Activated T-cell treated with anti-CD3 and anti-CD28 coated beads, Interleukin-2, amount 50 U/mL, for 72 hours (primary cell): ENCODE measurements at places on chromosomes 1 and 21.

DNA sequence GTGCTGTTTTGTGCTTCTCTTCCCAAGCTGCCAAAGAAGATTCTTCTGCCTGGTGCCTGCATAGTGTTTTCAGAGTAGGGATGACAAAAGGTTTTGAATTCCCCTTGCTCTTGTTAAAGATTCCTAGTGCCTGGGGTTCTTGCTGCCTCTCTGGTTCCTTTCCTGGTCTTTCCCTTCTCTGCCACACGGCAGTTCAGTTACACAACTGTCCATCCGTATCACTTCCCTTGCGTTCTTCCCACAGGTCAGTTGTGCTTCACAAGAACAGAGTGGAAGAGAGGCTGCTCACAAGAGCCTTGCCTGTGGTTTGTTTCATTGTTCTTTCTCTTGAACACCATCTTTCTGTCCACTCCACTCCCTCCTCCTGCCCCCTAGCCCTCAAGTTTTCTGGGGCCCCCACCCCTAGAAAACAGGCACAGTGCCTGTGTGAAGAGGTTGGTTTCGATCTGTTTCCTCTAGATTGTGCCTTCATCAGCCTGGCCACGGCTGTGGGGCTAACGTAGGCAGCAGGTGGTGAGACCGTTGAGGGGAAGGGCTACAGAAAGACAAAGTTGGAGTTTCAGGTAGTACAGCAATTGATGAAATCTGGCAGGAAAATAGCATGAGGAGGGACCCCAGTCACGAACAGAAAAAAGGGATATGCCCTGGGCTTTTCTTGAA lies 5.8 kb downstream of the VASH2 start:
- DNase-seq = no peak

- DNase-seq = no peak
Measured at GRCh38 chr1:51303751-51304251, 26.6 kb downstream of the TTC39A start.

- DNase-seq = no peak
Measured at GRCh38 chr1:119981496-119981895, 85.2 kb upstream of the ADAM30 start.

GRCh38 chr1:167081594-167082156 lies 8.5 kb downstream of the GPA33 start:
- no peak for DNase-seq

DNA sequence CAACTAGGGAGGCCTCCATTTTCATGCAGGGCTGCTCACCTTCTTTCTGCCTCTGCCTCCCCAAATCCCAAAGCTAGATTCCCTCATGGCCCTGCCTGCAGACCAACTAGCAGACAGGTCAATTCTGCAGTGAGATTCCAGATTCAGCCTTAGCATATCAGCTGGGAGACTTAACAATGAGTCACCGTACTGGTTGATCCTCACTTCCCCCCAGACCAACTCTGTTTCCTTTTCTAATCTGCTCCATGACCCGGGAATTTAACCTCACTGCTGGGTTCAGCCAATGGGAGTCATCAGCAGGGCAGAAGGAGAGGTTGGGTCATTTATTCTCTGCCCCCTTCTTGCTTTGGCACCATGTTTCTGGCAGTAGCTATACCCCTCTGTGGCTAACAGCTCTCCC lies 140.6 kb upstream of the GRIK3 start:
- no peak for DNase-seq

DNA sequence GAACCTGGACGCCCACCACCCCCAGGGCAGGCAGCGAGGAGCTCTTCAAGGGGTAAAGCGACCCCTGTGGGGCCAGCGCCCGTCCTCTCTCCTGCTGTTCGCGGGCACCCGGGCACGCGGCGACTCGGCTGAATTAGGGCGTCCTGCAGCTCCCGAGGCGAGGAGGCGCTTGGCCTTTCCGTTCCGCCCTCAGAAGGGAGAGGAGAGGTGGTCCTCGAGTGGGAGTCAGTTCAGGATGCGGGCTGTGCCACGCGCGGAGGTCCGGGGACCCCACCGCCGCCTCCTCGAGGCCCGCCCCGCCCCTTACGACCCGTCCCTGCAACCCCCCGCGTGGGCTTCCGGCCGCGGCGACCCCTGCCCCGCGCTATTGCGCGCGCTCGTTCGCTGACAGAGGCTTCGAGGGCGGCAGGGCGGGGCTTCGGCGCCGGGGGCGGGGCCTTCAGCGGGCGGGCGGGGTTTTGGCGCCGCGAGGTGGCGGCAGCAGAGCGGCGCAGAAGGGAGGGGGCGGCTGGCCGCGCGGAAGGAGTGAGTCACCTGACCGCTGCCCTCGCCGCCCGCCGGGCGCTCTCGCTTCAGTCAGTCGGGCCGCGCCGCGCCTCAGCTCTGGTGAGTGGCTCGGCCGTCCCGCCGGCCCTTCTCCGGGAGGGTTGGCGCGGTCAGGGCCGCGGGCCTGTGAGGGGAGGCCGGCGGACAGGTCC lies at the start of gene BACH1:
Gene BACH1 (plus strand): TSS at position 575 of the 698 bp plus-strand sequence. CDS start 22,359 bp downstream, outside the sequence.
- peak; percentile 93 for DNase-seq

GRCh38 chr1:185821612-185822385 lies 87.6 kb downstream of the HMCN1 start:
- DNase-seq = no peak

GRCh38 chr1:42686418-42686817 lies 4.2 kb downstream of the YBX1 start:
- no peak for DNase-seq

- DNase-seq = no peak
Measured at GRCh38 chr1:240232530-240232929, 140.8 kb downstream of the FMN2 start.

- DNase-seq = no peak
Measured at GRCh38 chr1:171513743-171514142, 28.4 kb downstream of the PRRC2C start.

DNA sequence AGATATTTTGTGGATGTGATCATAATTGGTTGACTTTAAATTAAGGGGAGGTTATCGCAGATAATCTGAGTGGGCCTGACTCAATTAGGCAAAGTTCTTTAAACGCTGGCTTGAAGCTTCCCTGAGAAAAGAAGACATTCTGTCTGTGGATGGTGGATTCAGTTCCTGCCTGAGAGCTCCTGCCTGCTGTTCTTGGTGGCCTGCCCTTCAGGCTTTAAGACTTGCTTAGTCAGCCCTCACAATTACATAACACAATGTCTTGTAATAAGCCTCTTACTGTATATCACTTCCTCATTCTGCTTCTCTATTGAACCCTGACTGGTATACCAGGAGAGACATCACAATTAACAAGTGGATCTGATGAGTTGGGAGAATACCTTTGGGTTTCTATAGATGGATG lies 50.2 kb downstream of the KCNJ6 start:
- DNase-seq = no peak

DNA sequence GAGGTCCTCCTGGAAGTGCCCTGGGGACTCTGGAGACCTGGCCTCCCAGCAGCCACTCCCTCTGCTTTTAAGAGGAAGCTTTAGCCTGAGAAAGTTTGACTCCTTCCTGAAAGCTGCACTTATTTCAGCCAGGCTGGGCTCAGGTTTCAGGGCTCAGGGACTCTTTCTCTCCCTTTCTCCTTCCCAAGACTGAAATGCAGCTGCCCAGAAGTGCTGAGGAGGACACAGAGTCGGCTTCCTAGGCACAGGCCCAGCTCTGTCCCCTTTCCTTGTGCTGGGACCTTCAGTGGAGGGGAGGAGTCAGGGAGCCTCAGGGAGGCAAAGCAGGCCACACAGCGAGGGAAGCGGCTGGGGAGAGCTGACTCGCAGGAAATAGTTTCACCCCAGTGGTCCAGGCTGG lies 137.3 kb downstream of the NAV1 start:
- no peak for DNase-seq

DNA sequence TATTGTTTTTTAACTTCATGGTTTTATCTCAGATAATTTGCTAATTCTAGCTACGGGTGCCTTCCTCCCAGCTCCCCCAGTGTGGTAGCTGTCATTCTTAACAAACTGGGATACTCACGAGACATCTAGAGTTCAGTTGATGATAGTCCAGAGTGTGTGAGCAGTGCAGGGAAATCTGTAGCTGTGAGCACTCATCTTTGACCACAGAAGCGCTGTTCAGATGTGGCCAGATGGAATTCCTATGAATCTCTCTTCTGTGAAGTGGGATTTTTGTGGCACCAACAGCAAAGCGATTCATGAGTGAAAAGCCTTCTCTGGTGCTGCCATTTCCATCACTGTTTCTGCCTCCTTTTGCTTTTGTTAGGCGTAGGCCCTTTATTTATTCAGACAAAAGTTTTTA lies 125.1 kb downstream of the NFIA start:
- no peak for DNase-seq

DNA sequence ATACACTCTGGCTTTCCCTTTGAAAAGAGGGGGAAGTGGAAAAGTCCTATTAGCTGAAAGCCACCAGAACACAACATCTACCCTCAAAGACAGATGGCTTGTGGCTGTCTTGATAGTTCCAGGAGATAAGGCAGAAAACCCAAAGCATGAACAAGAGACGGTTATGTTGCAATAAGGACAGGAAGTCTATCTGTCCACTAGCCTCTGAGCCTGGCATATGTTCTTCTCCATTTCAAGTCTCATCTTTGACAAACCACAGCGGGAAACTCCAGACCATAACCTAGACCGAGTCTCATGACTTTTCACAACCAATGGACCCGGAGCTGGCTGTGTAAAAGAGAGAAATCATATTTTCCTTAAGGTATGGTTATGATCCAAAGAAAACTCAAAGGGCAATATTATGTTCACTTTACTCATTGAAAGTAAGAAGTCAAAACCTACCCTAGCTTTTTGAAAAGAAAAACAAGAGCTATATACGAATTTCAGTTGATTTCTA lies 33.8 kb downstream of the DUSP10 start:
- DNase-seq = peak; percentile 77

- no peak for DNase-seq
Measured at GRCh38 chr1:168202941-168203654, 22.7 kb upstream of the SFT2D2 start.

- DNase-seq = no peak
Measured at GRCh38 chr1:46742069-46742468, 23.2 kb upstream of the EFCAB14 start.

GRCh38 chr1:246160374-246160773 lies 346.7 kb downstream of the SMYD3 start:
- no peak for DNase-seq

DNA sequence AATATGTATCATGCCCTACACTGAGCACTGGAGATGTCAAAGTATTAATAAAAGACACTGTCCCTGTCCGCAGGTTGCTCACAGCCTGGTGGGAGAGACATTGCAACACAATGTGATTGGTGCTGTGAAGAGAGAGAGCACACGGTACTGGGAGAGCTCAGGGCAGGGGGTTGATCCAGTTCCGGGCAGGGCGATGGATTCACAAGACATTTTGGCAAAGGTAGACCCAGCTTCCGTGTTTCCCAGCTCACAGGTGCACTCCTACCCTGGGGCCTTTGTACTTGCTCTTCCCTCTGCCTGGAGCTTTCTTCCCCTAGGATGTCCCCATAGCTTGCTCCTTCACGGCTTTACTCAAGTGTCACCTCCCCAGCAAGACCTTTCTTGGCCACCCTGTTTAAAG lies 1.4 kb downstream of the PLA2G5 start:
- DNase-seq = no peak

- DNase-seq = peak; percentile 8
Measured at GRCh38 chr1:94418664-94419655, 771 bp downstream of the ABCD3 start.

DNA sequence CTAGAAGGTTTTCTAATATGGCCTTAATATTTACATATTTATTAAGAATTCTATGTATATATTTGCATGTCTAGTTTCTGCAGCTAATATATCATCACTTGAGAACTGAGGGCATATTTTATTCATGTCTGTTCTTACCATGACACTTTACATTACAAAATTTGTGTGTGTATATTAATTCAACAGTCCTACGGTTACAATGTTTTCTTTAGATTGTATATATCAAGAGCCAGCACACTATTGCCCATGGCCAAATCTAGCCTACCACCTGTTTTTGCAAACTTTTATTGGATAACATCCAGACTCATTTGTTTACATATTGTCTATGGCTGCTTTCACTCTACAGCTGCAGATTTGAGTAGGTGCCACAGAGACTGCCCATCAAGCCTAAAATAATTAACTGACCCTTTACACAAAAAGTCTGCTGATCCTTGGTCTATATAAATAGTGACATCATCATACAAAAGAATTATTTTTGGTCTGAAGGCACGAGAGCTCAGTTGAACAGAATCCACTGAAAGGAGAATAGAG lies 577.4 kb upstream of the PBX1 start:
- no peak for DNase-seq

DNA sequence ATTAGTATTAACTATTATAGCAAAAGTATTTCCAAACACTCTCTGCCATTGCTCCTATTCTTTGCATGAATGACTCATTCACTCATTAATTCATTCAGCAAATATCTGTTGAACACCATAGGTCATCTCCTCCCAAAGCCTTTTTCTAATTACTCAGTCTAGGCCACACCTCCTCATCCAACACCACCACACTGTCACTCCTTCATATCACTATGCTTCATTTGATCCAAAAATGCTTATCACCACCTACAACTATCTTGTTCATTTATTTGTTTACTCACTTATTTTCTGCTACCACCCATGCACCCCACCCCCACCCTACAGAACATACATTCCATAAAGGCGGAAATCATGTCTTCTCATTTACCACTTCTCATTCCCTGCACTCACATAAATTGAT lies 94.4 kb upstream of the TNFSF4 start:
- DNase-seq = no peak

- no peak for DNase-seq
Measured at GRCh38 chr1:207026104-207026534, 6.4 kb downstream of the C1orf116 start.

GRCh38 chr1:157234705-157235273 lies 96.6 kb upstream of the ETV3 start:
- no peak for DNase-seq

DNA sequence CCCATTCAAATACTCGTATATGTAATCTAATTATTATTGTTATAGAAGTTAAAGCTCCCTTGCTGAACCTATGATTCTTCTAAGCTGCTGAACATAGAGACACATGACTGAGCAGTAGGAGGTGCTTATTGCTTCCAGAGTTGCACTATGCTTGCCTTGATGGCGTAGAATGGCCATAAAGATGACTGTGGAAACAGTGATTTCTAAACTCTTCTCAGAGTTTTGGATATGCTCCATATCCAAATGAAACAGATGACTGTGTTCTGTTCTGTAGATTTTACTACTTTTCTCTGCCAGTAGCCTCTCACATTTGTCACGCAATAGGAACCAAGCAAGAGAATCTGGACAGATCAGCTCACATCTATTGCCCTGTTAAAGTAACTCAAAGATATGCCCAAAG lies 88.1 kb upstream of the CACYBP start:
- no peak for DNase-seq

GRCh38 chr21:20902511-20902910 lies 95.7 kb upstream of the NCAM2 start:
- DNase-seq = no peak

- DNase-seq = no peak
Measured at GRCh38 chr1:160093624-160094290, 4.7 kb downstream of the IGSF8 start.

DNA sequence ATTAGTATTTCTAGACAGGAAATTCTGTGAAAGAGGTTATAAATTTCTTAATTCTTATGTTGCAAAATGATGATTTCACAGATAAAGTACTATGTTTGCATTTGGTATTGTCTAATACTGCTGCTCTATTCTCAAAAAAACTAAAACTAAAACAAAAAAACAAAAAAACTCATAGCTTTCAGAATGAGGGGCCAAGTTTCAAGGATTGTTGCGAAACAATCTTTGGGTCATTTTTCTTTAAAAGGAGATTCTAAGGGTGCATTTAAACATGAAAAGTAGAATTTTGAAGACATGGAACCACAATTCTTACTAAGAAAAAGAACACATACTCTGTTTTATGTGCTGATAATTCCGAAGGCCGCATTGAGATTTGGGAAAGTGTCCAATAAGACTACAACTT lies 645.1 kb downstream of the ADGRL2 start:
- DNase-seq = no peak

GRCh38 chr1:172499636-172500141 lies 33.3 kb upstream of the SUCO start:
- DNase-seq = peak; percentile 1
